Substantia nigra (tissue), 51 donors: ENCODE measurements at places on chromosomes 2 and 18.

GRCh38 chr2:136052369-136053362 lies 65.3 kb downstream of the CXCR4 start:
- no peak for DNase-seq

DNA sequence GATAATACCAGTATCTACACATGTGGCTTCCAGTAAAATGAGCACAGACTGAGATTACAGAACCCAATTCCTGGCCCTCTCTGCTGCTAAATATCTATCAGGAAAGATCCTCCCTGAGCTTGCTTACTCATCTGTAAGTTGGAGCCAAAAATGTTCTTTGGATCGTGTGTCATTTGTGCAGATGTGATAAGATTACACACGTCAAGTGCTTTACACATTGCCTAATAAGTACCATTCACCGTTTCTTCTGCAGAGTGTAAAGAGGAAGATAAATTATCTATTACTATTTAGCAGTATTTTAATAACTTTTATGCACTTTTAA lies 23.2 kb upstream of the SLC20A1 start:
- DNase-seq = no peak

GRCh38 chr2:48398285-48399002 lies 131.5 kb upstream of the STON1 start:
- DNase-seq = no peak

GRCh38 chr2:146537477-146537876 lies 1307.4 kb upstream of the ACVR2A start:
- no peak for DNase-seq

DNA sequence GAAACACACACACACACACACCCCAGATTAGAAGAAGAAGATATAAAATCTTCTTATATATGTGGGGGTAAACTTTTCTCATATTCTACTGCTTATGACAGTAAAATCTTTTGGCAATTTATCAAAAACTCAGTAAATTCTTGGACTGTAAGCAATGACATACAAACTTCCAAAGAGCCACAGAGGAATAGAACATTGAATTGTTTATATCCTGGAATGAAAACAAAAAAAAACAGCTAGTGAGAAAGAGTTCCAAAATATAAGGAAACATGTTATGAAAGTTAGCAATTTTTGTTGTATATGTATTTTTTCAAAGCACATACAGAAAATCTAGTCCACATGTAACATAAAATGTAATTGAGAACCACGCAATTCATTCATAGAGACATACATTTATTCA lies 764.9 kb downstream of the DSC3 start:
- DNase-seq = no peak

DNA sequence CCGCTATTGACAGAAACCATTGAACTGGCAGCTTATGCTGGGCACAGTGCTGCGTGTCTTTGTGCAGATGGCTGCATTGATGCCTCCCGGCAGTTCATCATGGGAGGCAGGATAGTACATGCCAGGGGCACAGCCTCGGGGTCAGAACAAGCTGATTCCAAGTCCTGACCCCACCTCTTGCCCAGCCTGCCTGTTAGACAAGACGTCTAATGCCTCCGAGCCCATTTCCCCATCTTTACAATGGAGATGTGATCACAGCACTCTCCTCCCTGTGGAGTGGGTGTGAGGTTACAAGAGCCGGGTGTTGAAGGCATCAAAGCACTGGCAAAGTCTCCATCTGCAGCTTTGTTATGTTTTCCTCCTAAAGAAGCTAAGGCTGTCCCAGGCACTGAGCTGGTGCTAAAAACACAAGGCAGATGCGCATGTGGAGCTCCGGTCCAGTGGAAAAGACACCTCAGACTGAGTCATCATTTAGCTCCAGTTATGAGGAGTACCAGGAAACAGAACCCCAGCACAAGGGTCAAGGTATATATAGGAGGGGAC lies 125.7 kb upstream of the EPAS1 start:
- no peak for DNase-seq

GRCh38 chr2:159010963-159011362 lies 42.5 kb downstream of the TANC1 start:
- no peak for DNase-seq

DNA sequence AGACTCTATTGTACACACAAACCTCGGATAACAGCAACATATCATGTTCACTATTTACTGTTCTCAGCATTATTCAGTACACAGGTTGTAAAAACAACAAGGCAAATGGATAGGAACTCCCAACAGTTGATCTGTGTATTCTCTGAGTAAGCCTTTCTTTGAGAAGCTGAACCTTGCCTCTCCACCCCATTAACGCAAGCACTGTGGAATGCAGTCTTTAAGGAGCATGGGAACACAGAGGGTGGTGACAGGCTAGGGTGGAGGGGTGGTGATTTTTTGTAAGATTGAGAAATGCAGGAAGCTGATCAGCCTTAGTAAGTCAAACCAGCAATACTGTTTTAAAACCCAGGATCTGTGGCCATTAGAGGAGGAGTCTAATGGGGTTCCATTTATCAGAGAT lies 19.6 kb upstream of the SERPINB11 start:
- no peak for DNase-seq
